ENCODE measurements at places on chromosomes 1 and 21.

GRCh38 chr1:42784946-42785693, at the start of gene TMEM269:
TMEM269 (plus strand) TSS chr1:42784991; CDS start chr1:42789894, 4,903 bp downstream.
- no peak for DNase-seq

DNA sequence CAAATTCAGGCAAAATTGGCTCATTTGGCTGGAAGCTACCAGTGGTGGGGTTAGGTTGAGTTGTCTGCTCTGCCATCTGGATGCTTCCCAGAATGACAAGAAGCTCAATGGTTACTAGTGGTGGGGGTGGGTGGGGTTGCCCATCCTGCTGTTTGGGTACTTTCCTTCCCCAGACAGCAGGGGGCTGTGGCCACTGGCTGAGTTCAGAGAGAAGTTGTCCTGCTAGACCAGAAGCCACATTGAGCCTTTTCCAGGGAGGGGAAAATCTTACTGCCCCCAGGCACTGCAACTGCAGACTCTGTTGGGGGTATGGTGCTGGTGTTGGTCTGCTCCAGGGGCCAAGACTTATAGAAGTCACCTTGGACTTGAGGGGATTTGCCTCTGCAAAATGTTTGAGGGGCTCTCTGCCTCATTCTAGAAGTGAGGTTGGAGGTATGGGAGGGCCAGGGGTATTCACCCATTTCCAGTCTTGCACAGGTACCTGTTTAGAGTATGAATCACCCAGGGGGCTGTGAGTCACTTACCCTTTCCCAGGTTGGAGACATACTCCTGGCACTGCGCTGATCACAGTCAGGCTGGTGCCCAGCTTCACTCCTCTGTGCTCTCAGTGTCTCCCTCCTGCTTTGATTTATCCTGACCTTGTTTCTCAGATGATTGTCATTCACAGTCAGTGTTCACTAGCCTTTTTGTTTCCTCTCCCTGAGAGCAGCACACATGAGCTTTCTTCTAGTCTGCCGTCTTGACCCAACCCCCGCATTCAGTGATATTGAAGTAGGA, 89.1 kb upstream of the NEGR1 start:
- DNase-seq, result no peak

DNA sequence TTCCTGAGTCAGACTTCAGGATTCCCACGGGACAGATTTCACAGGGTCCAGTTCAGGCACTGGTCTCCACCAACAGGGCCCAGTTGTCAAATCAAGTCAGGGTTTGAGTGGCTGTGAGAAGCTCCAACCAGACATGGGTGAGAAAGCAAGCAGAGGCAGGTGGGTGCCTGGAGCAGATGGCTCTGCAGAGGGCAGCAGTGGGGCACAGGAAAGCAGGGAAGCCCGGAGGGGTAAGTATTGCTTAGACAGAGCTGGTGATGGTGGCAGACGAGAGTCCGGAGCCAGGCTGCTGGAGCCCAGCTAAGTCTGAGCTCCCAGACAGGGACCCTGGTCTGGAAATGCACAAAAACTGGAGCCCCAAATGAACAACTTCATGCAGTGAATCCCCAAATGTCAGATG, 40.4 kb downstream of the RIMS3 start:
- no peak for DNase-seq

- DNase-seq, result no peak
Observed at GRCh38 chr1:194076646-194077045, 890.2 kb upstream of the B3GALT2 start.

DNA sequence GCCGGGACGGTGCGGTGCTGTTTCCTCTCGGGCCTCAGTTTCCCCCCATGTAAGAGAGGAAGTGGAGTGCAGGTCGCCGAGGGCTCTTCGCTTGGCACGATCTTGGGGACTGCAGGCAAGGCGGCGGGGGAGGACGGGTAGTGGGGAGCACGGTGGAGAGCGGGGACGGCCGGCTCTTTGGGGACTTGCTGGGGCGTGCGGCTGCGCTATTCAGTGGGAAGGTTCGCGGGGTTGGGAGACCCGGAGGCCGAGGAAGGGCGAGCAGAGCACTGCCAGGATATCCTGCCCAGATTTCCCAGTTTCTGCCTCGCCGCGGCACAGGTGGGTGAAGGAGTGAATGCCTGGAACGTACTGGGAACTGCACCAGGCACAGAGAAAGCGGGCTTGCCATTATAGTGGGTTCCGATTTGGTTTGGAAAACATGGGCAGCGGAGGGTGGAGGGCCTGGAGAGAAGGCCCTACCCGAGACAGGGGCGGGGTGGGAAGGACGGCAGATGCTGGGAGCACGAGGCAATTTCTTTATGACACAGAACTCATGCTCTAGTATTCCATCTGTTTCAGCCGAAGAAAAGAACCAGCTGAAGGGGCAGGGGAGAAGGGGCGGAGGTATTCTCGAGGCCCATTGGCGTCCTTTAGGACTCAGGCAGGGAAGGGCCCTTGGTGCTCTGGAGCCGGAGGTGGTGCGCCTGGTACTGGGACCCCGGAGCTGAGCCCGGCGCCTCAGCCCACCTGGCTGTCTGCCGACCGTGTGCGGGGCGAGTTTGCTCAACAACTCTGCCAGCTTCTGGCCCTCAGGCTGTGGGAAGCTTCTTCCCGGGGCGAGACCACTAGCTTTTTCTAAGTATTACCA, 960 bp downstream of the PCSK9 start:
- no peak for DNase-seq

Data from fibroblast of gingiva (primary cell).